ENCODE measurements at places on chromosomes 4 and X. TPM values are rescaled to one million over a fixed set of nuclear protein-coding genes. Genes with fewer than 3 reads are reported as not detected.

The PLXNB3 gene
- total RNA-seq: 3.9 TPM

The ZNF711 gene
- total RNA-seq: 0.76 TPM

The VEGFD gene
- total RNA-seq: 0.17 TPM

The TMEM131L gene
- 6.4 TPM for total RNA-seq

The SPIN2A gene
- total RNA-seq: 0.12 TPM

The DRD5 gene
- not detected for total RNA-seq

The TEC gene
- 1.9 TPM for total RNA-seq

The DIPK2B gene
- total RNA-seq: not detected

The BTK gene
- 0.11 TPM for total RNA-seq

The BEX1 gene
- not detected for total RNA-seq

The SPANXA2 gene
- not detected for total RNA-seq

The PAGE2B gene
- total RNA-seq: not detected

The CXCL1 gene
- total RNA-seq: 6.2 TPM

The USP51 gene
- total RNA-seq: 0.37 TPM

The RPS6KA3 gene
- total RNA-seq: 41.0 TPM

The MAGEB16 gene
- total RNA-seq: not detected

The TRIM61 gene
- not detected for total RNA-seq

The KDM5C gene
- total RNA-seq: 53.9 TPM

The IDS gene
- 95.3 TPM for total RNA-seq

The IL21 gene
- not detected for total RNA-seq

The CTAG1A gene
- not detected for total RNA-seq

The AR gene
- 3.5 TPM for total RNA-seq

The FMR1NB gene
- not detected for total RNA-seq

The TEX13D gene
- not detected for total RNA-seq

The LEF1 gene
- total RNA-seq: 0.11 TPM

The CSAG3 gene
- total RNA-seq: not detected

The ZNF674 gene
- total RNA-seq: 2.7 TPM

The PASD1 gene
- total RNA-seq: not detected

The AMTN gene
- total RNA-seq: 0.15 TPM

The UGT2B11 gene
- 0.11 TPM for total RNA-seq

The RIBC1 gene
- total RNA-seq: 0.85 TPM

The TLL1 gene
- 0.12 TPM for total RNA-seq

The XG gene
- total RNA-seq: 0.08 TPM

The NHSL2 gene
- 0.29 TPM for total RNA-seq

The GAGE10 gene
- not detected for total RNA-seq

The EGFL6 gene
- not detected for total RNA-seq

The UGT2B7 gene
- total RNA-seq: 0.22 TPM

The GPM6B gene
- total RNA-seq: 0.32 TPM

The TRIM75 gene
- not detected for total RNA-seq

The RTL3 gene
- 0.15 TPM for total RNA-seq

The TRPC5OS gene
- total RNA-seq: not detected

Measured in A549 treated with AZD2906 at 1 μM for 4 hours (cell line).